LoVo (cell line): ENCODE measurements at places on chromosomes 13 and 19.
A peak's percentile ranks its signal among the peaks of the same experiment; 100 is the strongest.

GRCh38 chr19:34645551-34645950 lies 31.4 kb downstream of the SCGB2B2 start:
- no peak for DNase-seq

- no peak for DNase-seq
Observed at GRCh38 chr13:98515818-98516465, 61.0 kb downstream of the STK24 start.

- no peak for DNase-seq
Observed at GRCh38 chr13:83716121-83716520, 166.2 kb downstream of the SLITRK1 start.

- DNase-seq, result peak; percentile 3
Observed at GRCh38 chr13:59906413-59907049, 257.2 kb downstream of the DIAPH3 start.

DNA sequence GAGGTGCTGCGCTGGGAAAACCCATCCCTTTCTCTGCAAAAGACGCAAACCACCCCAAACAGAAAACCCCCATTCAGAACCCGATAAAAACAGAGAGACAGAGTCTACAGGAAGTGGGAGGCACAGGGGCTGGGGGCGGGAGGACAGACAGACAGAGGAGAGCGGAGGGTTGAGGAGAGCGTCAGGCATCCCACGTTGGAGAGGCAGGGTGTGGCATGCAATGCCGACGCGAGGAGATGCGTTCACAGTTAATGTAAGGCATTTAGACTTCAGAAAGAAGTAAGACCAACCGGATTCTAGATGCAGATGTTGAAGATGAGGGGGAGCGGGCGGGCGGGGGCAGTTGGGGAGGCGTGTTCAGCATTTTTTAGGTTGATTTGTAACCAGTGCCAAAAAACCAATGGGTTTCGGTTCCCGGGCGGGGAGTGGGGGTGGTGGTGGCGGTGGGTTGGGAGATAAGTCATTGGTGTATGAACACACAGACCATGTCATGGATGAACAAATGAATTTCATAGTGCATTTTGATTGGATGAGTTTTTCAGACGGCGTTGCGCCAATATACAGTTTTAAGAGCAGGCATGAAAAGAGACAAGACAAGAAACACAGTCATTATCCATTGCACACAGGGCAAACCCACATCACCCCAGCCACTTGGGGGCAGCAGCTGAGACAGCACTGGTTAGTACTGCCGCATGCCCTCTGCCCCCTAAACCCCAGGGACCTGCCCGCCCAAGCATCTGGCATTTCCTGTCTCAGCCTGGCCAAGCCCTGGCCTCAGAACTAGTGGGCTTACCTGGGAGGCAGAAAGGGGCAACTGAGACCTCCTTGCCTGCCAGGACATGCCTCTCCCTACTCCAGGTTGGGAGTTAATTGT lies 91.3 kb downstream of the IER2 start:
- DNase-seq, result no peak

DNA sequence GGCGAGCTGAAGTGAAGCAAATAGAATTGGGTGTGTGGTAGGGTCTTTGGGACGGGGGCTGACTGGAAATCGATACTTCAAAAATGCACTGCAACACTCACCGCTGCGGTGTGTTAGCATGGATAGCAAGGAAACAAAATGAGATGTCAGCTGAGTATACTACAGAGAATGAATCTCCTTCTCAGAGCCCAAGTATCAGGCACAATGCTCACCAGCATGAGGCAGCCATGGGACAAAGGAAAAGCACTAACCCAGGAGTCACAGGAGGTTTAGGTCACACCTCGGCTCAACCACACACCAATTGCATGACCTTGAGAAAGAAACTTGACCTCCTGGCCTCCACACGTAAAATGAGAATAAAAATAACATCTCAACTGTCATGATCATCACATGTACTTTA lies 74.0 kb downstream of the FAM216B start:
- no peak for DNase-seq

DNA sequence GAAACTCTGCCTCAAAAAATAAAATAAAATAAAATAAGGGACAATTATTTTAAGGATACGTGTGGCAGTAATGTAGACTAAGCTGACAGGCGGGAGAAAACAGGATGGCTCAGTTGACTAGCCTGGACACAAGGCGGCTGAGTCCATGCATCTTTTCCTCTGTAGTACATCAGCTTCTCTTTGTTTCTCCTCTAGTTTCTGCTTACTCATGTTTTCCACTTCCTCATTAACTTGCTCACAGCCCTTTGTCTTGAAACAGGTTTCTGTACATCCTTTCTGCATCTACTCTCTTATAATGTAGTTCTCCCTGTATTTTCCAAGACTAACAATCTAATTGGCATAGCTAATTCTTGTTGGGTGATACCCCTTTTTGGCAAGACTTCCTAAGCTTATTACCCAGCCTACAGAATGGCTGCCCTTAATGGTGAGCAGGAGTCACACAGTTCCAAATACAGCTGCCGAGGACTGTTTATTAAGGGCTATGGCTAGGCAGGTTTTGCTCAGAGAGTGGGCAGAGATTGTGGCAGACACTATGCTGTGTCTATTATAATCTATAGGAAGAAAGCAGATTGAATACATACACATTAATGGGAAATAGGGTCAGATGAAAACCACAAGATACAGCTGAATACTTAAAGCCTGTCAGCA lies 58.7 kb upstream of the KLF5 start:
- no peak for DNase-seq

GRCh38 chr13:69856331-69856730 lies 251.3 kb upstream of the ATXN8OS start:
- no peak for DNase-seq

- no peak for DNase-seq
Observed at GRCh38 chr19:35140207-35140961, 1.8 kb downstream of the FXYD1 start.
